ENCODE measurements at places on chromosomes 7 and 10.

- DNase-seq, result no peak
Measured at GRCh38 chr10:75497997-75498883, 66.8 kb downstream of the LRMDA start.

GRCh38 chr10:71396084-71396710 is 523 bp upstream of the CDH23 start:
- DNase-seq, result peak; percentile 74

DNA sequence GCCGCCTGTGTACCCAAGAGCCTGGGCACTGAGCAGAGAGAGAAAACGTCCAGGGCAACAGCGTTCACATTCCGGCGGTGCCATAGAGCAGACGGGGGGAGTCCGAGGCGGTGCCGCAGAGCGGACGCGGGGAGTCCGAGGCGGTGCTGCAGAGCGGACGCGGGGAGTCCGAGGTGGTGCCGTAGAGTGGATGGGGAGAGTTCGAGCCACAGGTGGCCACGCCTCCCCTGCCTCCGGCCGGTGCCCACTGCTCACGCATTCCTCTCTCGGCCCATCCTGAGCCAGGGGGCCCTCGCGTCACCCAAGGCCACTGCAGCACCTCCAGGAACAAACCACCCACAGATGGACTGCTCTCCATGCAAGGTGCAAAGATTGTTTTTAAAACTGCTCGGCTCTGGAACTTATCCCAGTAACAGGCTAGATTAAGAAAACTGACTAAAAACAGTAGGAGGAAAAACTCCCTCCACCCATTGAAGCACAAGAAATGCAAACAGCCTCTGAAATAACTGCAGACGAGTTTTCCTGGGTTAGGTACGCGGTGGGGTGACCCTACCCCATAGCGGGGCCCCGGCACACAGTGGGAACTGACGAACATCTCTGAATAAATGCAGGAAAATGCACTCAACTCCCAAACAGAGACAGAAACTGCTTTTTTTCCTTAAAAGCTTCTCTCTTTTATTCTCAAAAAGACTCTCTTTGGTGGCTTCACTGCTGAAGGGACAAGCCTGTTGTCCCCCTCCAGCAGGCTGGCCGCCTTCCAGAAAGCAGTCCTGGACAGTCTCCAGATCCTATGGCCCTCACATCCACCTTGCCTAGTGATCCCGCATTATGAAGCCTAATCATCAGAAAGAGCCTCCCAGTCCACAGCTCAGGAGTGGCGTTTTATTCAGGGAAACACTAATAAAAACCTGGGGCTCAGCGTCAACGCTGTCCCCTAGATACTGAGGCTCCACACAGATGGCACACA is 55.9 kb downstream of the DIP2C start:
- no peak for DNase-seq

DNA sequence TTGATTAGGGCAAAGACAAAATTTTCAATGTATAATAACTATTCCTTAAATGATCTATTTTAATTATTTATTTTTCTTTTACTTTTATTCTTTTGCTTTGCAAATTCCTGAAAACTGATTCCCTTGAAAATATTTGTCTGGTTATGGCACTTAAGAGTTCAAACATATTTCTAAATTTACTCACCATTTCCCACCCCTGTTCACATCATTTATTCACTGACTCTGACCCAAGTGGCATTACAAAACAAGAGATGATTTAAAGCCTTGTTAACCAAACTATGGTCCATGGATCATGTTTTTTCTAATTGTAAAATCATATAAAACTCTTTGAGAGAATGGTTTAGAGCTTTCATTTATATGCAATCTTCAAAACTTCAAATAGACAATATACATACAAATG is 1256.1 kb upstream of the LRRN3 start:
- no peak for DNase-seq

DNA sequence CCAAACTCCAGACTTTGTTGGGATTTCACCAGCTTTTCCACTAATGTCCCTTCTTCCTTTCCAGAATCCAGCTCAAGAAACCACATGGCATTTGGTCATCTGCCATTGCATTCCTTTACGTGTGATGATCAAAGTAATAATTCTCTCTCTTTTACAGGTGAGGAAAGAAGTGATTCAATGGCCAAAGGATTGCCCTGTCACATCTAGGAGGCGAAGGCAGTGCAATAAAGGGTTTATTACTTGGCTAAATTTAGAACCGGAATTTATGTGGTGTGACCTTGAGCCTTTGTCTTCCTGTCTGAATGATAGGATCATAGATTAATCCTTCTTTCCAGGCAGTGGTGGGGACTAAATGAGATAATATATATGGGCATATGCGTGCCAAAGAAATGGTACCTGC is 58.3 kb upstream of the COBL start:
- DNase-seq, result no peak

DNA sequence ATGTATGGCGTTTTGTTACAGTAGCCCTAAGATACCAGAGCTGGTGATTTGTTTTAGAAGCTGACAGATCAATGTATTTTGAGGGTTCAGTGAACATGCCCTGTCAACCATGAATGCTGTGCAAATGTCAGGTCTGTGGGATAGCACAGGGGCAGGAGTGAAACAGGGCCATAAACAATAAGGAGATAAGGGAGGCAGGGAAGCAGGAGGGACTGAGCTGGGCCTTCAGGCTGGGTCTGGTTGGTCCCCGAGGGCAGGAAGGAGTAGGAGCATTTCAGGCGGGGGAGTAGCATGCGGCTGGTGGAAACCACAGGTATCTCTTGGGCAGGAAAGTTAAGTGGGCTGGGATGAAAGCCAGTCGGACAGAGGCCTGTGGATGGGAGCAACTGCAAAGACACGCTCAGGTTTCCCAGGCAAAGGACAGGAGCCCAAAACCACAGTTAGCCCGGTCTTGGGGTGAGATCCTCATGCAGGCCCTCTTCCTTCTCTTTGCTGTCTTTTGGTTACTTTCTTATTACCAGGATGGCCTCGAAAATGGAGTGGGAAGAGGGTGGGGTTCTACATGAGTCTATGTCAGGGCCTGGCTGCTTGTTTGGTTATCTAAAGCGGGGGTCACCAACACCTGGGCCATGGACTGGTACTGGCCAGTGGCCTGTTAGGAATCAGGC is 69.5 kb upstream of the SEPHS1 start:
- no peak for DNase-seq

DNA sequence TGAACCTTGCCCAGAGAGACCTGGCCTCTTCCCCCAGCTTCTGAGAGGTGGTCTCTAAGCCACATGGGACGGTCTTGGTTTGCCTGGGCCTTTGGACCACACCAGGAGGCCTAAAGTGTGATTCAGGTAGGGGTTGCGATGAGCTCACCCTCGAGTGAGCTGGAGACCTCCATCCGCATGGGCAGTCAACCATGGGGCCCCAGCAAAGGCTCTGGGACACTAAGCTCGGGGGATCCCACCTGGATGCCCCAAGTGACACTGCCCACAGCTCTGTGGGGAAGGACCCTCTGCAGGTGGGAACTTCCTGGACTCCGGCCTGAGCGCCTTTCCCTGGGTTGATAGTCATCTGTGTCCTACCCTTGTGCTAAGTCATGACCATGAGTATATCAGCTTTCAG is 57.1 kb upstream of the FAM20C start:
- DNase-seq, result no peak

DNA sequence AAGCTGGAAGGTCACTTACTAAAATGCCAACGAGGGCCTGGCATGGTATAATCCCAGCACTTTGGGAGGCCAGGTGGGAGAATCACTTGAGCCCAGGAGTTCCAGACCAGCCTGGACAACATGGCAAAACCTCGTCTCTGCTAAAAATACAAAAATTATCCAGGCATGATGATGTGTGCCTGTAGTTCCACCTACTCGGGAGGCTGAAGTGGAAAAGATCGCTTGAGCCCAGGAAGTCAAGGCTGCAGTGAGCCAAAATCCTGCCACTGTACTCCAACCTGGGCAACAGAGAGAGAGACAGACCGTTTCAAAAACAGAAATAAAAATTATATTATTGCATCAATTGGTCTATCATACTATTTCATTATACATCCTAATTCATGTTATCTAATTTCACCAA is 18.1 kb upstream of the FAM53B start:
- DNase-seq, result no peak

Measured in left hindlimb (tissue), 1 donor.